ENCODE measurements at places on chromosomes 16 and 17.

DNA sequence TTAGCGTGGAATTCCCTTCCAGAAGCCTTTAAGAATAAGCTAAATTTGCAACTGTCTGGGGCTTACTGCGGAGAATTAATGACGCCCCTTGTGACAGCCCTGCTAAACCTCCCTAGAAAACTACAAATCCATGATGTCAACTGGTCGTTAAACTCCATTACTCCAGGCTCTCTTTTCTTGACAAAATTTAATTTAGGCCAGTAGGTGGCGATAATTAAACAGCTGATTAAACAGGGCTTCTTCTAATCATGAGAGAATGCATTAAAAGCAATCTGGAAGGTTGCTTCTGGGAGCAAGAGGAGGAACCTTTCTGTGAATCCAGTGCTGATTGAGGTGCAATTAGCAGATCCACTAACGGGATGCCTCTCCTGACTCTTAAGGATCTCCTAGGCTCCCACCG, 8.1 kb upstream of the NLRP1 start:
- H3K4me1 ChIP-seq, result no peaks in the 10 kb centered on the region
- H3K27ac ChIP-seq, result no peak overlapping the region
- H3K27me3 ChIP-seq, result no peaks in the 10 kb centered on the region
- H3K36me3 ChIP-seq, result no peaks in the 10 kb centered on the region
- peak; percentile 18 for DNase-seq

- H3K36me3 ChIP-seq, result no peaks in the 10 kb centered on the region
- H3K4me1 ChIP-seq, result peaks cover 35% of the 10 kb centered on the region
- peak; percentile 40 for DNase-seq
- H3K4me3 ChIP-seq, result peak overlapping the region; percentile 97
- H3K27me3 ChIP-seq, result no peaks in the 10 kb centered on the region
- peak overlapping the region; percentile 23 for H3K27ac ChIP-seq
Observed at GRCh38 chr17:46194393-46195216, 1.4 kb upstream of the KANSL1 start.

- no peaks in the 10 kb centered on the region for H3K27me3 ChIP-seq
- DNase-seq, result no peak
- H3K4me1 ChIP-seq, result no peaks in the 10 kb centered on the region
- H3K27ac ChIP-seq, result no peak overlapping the region
- H3K4me3 ChIP-seq, result no peak overlapping the region
Observed at GRCh38 chr17:74474043-74474792, 7.8 kb downstream of the CD300A start.

DNA sequence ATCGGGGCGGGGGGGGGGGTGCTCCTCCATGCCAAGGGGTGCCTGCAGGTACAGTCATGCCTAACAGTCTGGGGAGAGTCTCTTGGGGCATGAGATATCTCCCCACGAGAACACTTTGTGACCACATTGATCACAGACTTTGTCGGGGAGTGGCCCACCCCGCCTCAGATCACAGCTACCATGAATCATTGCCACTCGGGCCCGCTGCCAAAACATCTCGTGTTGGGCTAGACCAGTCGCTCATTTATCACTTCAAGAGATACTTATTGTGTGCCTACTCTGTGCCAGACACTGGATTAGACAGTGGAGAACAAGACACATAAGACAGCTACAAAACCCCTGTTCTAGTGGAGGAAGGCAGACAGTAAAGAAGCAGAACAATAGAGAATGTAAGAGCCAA, 72.6 kb downstream of the CLEC16A start:
- no peaks in the 10 kb centered on the region for H3K27me3 ChIP-seq
- H3K4me1 ChIP-seq, result peaks cover 5% of the 10 kb centered on the region
- DNase-seq, result no peak
- H3K27ac ChIP-seq, result peak overlapping the region; percentile 29

DNA sequence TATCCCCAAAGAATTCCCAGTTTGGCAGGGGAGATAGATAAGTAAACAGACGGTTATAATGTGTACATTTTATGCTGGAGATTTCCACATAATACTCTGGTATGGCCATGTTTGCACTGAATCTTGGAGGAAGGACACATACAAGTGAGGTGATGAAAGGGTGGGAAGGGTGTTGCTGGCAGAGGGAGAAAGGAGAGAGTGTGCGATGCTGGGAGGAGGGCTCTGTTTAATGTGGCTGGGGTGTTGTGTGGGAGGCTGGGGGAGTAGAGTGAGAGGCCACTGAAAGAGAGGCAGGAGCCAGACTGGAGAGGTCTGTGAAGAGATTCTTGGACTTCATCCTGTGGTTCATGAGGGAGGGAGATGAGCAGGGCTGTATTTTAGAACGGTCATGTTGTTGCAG, 87.6 kb downstream of the SPACA3 start:
- H3K27ac ChIP-seq, result no peak overlapping the region
- no peak for DNase-seq

GRCh38 chr16:13997526-13997925, 73.6 kb upstream of the MRTFB start:
- DNase-seq, result no peak
- H3K27ac ChIP-seq, result peak overlapping the region; percentile 0
- no peaks in the 10 kb centered on the region for H3K36me3 ChIP-seq

- no peak overlapping the region for H3K27ac ChIP-seq
- H3K4me1 ChIP-seq, result no peaks in the 10 kb centered on the region
- DNase-seq, result no peak
Observed at GRCh38 chr16:71383054-71383773, 24.7 kb downstream of the CALB2 start.

DNA sequence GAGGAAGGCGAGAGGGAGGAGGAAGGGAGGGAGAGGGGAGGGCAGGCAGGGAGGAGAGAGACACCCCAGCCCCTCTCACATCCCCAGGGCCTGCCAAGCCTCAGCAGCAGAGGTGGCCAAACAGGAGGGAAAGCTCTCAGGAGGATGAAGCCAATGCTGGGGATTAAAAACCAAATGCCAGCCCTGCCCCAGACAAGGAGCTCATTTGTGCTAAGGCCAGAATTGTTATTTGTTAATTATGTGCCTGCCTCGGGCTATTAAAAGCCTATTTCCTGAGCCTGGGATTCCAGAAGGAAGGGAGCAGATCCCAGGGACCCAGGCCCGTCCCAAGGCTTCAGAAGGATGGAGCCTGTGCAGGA, 27.9 kb upstream of the GINS2 start:
- no peaks in the 10 kb centered on the region for H3K27me3 ChIP-seq
- H3K36me3 ChIP-seq, result no peaks in the 10 kb centered on the region
- no peak overlapping the region for H3K27ac ChIP-seq
- H3K4me3 ChIP-seq, result no peak overlapping the region
- no peaks in the 10 kb centered on the region for H3K4me1 ChIP-seq

- H3K27ac ChIP-seq, result peak overlapping the region; percentile 94
- H3K27me3 ChIP-seq, result no peaks in the 10 kb centered on the region
- H3K4me1 ChIP-seq, result peaks cover 36% of the 10 kb centered on the region
- DNase-seq, result no peak
- H3K36me3 ChIP-seq, result no peaks in the 10 kb centered on the region
Observed at GRCh38 chr16:67843343-67843765, 1.2 kb downstream of the THAP11 start.

GRCh38 chr16:35200662-35201061, 1741.2 kb downstream of the TP53TG3F start:
- no peak for DNase-seq
- H3K27ac ChIP-seq, result no peak overlapping the region
- no peaks in the 10 kb centered on the region for H3K27me3 ChIP-seq
- H3K4me3 ChIP-seq, result no peak overlapping the region
- H3K4me1 ChIP-seq, result no peaks in the 10 kb centered on the region

DNA sequence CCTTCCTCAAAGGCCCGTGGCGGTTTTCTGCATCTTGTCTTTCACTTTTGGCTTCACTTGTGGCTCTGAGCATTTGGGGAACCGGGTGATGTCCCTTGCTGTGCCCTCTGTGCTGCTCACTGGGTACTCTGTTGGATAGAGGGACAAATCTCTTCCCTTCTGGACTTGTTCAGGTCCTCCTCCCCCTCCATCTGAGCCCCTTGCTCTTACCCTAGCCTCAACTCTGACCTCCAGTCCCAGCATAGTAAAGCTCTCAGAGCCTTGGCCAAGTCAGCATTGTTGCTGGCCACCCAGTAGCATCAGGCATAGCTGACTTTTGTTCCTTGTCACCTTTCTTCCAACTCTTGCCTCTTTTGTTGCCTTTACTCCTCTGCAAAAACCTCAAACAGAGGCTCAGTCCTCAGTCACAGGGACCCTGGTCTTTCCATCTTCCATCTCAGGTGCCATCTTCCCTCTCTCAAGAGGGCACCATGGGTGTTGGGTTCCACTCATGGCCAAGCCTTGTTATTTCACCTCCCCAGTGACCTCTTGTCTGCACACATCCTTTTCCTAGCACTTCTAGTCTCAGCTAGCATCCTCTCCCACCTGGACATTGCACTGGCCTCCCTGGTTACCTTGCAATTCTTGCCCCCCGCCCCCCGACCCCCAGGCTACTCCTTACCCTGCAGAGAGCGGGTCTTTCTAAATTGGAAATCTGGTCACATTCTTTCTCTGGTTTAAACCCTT, 393 bp upstream of the PSMB10 start:
- peak overlapping the region; percentile 95 for H3K27ac ChIP-seq
- H3K4me3 ChIP-seq, result peak overlapping the region; percentile 87
- no peak for DNase-seq
- peaks cover 16% of the 10 kb centered on the region for H3K4me1 ChIP-seq
- H3K27me3 ChIP-seq, result no peaks in the 10 kb centered on the region

- no peaks in the 10 kb centered on the region for H3K27me3 ChIP-seq
- no peak overlapping the region for H3K4me3 ChIP-seq
- peaks cover 2% of the 10 kb centered on the region for H3K36me3 ChIP-seq
- no peak for DNase-seq
- H3K27ac ChIP-seq, result no peak overlapping the region
Observed at GRCh38 chr17:18987230-18987610, 17.3 kb downstream of the FAM83G start.

DNA sequence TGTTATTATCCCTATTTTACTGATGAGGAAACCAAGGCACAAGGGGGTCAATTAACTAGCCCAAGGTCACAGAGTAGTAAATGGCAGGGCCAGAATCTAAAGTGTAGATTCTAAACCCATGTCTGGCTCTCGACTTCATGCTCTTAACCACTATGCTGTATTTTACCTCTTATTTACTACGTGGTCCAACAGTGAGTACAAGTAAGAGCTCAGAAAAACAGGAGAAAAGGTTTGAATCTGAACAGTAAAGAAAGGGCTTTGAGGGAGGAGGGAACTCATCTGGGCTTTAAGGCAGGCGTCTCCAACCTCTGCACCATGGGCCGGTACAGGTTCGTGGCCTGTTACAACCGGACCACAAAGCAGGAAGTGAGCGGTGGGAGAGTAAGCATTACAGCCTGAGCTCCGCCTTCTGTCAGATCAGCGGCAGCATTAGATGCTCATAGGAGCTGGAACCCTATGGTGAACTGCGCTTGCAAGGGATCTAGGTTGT, 62.9 kb downstream of the SMURF2 start:
- H3K4me1 ChIP-seq, result no peaks in the 10 kb centered on the region
- no peak overlapping the region for H3K4me3 ChIP-seq
- no peaks in the 10 kb centered on the region for H3K27me3 ChIP-seq
- no peak overlapping the region for H3K27ac ChIP-seq

DNA sequence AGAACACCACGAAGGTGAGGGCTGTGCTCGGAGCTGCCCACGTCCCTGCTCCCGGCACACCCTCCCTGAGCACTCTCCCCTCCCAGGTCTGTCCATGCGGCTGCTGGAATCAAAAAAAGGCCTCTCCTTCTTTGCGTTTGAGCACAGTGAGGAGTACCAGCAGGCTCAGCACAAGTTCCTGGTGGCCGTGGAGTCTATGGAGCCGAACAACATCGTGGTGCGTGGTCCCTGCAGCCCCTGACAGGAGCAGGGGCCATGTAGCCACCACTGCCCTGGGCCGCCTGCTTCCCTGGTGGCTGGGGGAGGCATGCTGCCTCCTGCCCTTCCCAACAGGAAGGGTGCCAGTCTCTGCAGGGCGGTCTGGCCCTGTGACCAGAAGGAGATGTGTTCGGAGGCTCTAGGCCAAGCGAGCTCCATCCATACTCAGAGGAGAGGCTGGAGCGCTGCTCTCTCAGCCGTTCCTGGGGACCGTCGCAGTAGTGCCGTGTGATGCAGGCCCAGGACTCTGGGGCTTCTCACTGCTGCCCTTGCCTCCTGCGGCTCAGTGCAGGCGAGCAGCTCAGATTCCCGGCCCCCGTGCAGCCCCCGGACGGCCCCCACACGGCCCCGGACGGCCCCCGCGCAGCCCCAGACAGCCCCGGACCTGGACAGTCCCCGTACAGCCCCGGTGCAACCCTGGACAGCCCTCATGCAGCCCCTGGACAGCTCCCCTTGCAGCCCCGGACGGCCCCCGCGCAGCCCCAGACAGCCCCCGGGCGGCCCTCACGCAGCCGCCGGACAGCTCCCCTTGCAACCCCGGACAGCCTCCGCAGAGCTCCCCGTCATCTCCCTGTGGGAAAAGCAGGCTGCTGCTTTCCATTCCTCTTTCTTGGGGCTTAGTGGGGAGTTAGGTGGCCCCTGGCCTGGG, 20.5 kb downstream of the TCF25 start:
- no peaks in the 10 kb centered on the region for H3K4me1 ChIP-seq
- no peaks in the 10 kb centered on the region for H3K27me3 ChIP-seq
- no peak for DNase-seq

DNA sequence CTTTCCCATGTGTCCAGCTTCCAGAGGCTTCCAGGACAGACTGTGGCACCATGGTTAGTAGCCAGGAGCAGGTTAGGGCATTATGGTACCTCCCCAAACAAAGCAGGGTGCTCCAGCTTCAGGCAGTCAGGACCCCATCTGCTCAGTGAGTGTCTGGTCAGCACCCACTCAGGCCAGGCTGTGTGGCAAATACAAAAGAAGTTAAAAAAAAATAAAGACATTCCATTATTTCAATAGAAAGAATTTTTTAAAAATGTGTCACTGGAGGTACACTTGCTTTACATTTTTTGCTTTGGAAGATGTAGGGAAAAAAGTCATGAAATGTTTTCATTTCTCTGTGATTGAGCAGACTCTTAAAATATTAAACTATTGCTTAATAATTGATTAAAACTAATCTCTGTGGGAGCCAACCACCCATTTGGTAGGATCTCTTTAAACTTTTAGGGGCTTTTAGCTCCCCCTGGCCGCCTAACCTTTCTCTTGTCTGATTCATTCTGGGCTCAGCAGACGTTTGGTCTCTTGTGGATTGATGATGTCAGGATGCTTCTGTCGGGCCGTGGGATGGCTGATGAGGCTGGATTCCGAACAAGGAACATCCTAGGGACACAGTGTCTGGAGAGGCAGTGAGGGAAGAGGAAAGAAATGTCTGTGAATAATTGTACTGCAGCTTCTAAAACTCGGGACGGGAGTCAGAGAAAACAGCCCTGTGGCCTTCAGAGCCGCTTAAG, 28.4 kb upstream of the NPTX1 start:
- H3K4me1 ChIP-seq, result no peaks in the 10 kb centered on the region
- H3K4me3 ChIP-seq, result no peak overlapping the region
- H3K36me3 ChIP-seq, result no peaks in the 10 kb centered on the region
- H3K27me3 ChIP-seq, result no peaks in the 10 kb centered on the region
- H3K27ac ChIP-seq, result no peak overlapping the region

DNA sequence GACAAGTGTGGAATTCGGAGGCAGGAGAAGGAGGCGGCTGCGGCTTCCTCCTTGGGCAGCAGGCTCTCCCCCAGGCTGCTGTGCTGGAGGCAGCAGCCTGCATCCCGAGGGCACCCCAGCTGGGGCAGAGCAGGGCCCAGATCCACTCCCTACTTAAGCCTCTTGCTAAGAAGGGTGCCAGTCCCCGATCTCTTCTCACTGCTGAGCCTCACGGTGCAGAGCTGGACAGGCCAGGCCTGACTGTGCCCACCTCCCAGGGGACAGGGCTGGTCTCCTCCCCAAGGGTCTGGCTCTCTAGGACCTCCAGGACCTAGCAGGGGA, 210.8 kb downstream of the NTN1 start:
- H3K4me1 ChIP-seq, result no peaks in the 10 kb centered on the region
- no peaks in the 10 kb centered on the region for H3K27me3 ChIP-seq
- no peak overlapping the region for H3K27ac ChIP-seq
- no peak for DNase-seq
